ENCODE measurements at places on chromosomes 6 and 20.
A peak's percentile ranks its signal among the peaks of the same experiment; 100 is the strongest.

DNA sequence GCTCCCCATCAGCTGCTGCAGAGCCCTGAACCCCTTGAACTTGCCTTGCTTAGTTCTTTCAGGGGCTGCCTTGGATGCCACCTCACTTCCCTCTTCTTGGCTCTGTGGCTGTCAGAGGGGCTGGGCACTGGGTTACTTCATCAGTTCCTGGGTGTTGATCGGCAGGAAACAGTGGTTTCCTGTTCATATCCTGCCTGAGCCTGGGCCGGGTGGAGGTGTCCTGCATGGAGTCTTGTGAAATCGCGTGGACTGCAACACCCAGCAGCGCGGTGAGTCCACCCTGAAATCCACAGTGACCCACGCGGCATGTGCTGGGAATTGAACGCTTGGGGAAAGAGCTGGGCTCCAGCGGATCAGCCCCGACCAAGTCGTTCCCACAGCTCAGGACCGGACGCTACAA, 97.5 kb downstream of the CDH26 start:
- DNase-seq: peak; percentile 98

- DNase-seq: peak; percentile 74
Observed at GRCh38 chr6:138440758-138441357, 36.8 kb downstream of the HEBP2 start.

DNA sequence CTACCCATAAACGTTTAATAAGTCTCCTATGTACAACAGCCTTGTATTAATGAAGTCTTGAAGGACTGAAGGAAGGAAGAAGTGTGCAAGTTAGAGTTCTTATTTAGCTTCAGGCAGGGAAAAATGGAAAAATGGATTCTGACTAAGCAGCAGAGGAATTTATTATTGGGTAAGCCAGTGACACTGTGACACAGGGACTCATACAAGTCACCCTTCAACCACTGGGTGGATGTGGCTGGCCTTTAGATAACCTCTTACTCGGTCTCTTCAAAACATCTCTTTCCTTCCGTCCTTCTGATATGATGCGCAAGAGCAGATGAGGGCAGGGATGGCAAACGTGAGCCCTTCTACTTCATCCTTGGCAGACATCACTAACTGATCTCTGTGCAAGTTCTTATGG, 145.6 kb downstream of the DHX35 start:
- DNase-seq: no peak

DNA sequence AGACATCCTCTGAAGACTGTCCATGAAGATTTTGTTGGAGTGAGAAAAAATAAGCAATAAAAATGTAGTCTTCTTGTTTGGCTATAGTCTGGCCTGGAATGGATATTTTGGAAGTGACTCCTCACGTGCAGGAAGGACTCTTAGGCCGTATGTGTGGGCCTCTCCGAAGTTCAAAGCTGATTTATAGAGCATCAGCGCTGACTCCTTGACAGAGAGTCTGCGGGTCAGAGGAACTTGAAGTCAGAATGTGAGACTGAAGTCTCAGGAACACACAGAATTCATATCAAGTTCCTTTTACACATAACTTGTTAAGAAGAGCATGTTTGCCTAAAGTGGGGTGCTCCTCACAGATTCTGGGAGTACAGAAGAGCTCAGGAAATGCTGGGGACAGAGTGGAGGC, 36.1 kb downstream of the EDN3 start:
- DNase-seq: no peak

DNA sequence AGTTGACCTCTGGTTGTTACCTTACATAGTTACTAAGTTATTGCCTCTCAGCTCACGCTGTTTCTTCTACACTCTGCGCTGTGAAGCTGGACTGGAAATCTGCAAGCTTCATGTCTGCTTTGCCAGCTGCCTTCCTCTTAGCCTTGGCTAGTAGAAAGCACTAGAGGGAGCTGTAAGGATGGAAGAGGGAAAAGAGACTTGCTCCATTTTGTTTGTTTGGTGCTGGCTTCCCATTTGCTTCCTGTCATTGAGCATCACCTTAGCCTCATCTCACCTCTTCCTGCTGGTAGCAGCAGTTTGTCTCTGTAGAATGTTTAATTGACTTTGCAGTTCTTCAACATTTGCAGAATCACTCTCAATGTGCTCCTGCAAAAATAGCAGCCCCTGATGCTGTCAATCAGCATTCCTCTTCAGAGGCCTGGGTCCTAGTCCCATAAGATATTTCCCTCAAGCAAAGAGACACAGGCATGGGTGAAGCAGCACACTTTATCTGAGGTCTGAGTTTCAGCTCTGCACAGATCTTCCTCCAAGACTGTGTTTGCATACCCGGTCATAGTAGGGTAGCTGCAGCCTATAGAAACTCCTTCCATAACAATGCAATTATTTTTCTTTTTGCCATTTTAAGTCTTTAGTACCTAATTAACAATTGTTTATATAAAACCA, 302.2 kb upstream of the EPHA7 start:
- peak; percentile 38 for DNase-seq

- no peak for DNase-seq
Observed at GRCh38 chr6:62390401-62390800, 104.4 kb upstream of the KHDRBS2 start.

DNA sequence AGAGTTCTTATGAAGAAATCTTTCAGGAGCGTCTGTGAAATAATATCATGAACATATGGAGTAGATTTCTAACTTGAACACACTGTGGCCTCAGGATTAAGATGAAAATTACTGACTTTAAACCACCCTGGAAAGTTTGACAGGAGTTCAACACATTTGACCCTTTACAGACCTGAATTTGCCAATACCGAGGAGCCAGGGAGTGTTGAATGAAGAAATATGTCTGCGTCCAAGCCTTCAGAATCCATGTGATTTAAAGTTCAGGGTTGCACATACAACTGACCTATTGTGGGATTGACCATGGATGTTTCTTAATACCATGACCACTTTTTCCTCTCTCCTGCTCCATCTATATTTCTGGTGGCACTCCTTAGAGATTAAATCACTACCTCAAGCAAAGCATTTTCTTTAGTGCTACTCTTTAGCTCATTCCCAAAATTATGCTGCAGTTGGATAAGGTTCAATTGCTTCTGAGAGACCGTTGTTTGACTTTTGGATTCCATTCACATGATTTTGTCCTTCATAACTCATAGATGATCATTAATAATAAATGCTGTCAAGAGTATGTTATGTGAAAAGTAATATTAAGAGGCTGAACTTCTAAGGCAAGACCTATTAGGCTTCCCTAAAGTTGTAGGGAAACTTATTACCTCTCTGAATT, 57.4 kb downstream of the PRL start:
- no peak for DNase-seq

- no peak for DNase-seq
Observed at GRCh38 chr6:159094444-159095252, 49.9 kb upstream of the TAGAP start.
